ENCODE measurements at places on chromosomes 3 and 15.

DNA sequence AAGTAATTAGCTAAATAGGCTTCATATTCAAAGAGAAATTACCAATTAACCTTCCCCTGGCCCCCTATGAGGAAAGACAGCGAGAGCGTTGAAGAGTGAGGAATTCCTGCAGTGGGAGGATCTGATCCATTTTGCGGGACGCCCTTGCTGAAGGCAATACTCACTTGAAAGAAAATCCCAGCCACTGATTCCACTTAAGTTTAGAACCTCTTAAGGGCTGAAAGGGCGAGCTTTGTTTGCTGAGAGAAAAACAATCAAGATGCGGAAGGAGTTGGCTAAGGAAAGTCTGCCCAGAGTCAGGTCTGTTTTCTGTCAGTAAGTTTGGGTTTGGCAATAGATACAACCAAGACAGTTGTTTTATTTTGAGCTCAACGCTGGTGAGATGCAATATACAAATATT is 102.8 kb upstream of the GBE1 start:
- no peak for DNase-seq

DNA sequence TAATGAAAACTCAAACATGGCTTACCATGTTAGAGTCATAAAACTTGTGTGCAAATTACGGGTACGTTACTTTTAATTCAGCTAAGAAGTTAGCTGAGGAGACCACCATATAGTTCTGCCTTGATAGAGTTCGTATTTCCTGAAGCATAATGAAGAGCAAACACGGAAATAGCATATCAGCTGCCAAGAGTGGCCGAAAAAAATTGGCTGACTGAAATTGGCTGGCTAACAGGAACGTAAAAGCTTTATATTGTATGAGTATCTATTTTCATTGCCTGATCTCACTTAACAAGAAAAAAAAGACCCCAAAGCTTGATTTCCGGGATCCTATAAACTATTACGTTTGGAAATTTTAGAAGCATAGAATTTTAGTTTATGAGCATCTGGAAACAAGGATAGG is 1222.9 kb downstream of the ZPLD1 start:
- no peak for DNase-seq

DNA sequence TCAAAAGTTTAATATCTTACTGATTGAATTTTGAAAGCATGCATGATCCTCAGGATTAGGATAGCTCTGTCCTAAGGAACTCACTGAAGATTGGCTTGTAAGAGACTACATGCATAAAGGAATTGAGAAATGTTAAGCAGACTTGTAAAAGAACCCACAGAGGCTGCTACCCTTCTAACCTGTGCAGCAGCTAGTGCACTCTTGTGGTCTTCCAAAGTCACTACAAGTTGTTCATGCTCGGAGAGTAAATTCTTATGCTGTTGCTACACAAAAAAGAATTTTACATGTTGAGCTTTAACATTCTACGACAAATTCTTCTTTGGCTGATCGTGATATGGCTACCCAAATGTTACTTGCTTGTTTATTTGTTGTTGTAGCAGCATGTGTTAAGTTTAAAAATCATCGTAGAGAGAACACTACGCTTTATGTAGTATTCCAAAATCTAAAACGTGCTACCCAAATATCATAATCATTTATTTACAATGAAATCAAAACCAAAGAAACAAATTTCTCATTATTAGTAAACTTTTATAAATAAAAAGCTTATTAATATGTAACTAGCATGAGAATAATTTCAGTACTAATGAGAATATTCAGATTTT is 55.0 kb downstream of the GOLIM4 start:
- no peak for DNase-seq

DNA sequence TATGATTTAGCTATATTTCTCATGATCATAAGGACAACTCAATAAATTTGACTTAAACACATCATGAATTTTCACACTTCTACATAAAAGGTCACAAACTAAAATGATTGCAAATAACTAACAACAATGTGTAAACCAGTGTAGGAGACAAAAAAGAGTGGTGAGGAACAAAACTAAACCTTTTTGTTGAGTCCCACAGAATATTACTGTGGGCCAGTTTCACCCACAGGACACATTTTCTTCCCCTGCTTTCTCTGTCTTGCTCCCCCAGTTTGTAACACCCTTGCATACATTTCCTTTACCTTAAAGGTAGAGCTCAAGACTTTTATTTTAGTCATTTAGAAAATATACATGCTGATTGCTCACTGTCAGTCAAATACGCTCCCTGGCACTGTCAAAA is 130.9 kb upstream of the GOLGA6L6 start:
- no peak for DNase-seq

- no peak for DNase-seq
Observed at GRCh38 chr15:49315391-49315823, 107.6 kb upstream of the FGF7 start.

GRCh38 chr3:127762787-127763105 is 59.6 kb downstream of the MGLL start:
- DNase-seq: no peak

GRCh38 chr15:72801590-72802325 is 18.2 kb upstream of the ADPGK start:
- DNase-seq: no peak

DNA sequence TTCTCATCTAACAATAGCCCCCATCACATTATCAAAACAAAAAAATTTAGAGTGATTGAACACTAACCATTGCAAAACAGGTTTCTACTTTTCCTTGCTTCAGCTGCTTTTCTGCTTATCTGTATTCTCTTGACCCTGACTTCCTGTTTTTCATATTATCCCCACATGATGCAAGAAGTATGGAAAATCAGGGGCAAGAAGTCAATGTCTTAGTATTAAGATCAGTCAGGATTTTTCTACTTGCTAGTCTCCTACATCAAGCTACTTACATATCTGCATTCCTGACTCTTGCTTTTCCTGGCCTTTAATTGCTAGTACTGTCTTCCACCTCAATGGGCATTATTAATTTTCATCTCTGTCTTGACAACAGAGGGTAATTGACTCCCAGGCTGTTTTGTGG is 300.2 kb downstream of the OTOL1 start:
- no peak for DNase-seq

GRCh38 chr3:113136071-113136470 is 75.3 kb upstream of the BOC start:
- no peak for DNase-seq

GRCh38 chr15:98501192-98501591 is 147.1 kb upstream of the IGF1R start:
- no peak for DNase-seq

DNA sequence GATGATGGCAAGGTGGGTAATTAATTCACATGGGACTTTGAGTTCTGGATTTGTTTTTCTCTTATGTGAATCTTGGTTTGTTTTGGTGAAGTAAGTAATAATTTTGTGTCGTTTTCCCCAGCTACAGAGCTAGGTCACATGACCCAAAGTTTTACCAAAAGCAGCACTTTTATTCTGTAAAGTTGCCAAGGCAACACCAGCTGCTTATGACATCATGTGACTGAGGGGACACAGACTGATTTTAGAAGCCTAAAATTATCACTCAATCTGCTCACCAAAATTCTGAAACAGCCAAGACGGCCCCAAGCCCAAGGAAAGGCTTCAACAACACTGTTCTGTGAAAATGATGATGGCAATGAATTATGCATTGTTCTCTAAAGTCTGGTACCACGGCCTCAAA is 63.9 kb downstream of the MEX3B start:
- no peak for DNase-seq

GRCh38 chr3:18649666-18650363 is 224.7 kb upstream of the SATB1 start:
- DNase-seq: no peak

DNA sequence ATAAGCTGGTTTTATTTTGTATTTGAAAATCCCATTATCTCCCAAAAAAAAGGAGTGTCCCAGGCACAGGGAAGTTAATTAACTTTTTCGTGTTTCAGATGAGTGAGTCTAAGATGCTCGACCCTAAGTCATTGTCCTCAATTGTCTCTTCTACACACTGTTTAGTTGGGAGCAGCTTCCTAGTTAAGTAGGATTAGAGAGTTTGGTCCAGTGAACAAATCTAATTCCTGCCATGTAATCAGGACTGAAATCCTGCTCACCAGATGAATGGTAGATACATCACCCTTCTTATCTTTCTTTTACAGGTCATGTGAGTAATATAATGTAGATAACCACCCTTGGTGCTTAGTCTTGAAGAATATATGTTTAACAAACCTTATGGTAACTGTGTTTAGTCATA is 228.9 kb upstream of the MANF start:
- no peak for DNase-seq

DNA sequence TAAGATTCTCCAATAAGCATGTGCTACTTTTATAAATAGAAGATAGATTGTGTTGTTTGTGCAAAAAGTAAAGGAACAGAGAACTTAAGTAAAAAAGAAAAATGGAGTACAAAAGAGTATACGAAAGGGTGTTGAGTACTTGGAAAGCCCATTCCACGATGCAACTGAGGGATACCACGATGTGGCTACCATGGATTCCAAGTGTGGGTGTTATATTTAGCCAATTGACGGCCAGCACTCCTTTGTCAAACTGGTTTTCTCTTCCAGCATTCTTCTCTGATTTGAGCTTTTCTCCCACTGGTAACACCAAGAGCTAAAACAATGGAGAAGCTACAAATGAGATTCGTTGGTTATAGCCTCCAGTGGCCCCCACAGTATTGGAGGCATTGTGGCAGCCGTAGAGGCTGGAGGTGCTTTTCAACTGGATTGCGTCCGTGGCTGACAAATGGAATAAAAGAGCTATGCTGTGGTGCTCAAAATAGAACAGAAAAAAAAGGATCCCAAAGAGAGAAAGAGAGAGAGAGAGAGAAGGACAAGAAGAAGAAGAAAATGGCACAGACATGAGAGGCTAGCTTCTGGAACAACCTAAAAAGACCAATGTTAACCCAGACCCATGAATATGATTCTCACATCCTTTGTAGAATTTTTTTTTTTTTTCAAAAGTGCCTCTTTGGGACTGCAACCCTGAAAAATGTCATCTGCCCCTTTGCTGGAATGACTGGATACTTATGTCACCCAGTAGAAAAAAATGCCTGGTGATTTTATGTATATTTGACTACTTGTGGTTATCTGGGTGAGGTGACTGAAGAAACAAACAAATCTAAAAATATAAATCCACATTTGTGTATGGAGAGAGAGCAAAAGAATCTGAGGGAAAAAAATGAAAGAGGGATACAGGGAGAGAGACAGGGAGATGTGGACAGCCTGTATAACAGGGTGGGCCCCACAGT is 345.1 kb downstream of the RORA start:
- no peak for DNase-seq

DNA sequence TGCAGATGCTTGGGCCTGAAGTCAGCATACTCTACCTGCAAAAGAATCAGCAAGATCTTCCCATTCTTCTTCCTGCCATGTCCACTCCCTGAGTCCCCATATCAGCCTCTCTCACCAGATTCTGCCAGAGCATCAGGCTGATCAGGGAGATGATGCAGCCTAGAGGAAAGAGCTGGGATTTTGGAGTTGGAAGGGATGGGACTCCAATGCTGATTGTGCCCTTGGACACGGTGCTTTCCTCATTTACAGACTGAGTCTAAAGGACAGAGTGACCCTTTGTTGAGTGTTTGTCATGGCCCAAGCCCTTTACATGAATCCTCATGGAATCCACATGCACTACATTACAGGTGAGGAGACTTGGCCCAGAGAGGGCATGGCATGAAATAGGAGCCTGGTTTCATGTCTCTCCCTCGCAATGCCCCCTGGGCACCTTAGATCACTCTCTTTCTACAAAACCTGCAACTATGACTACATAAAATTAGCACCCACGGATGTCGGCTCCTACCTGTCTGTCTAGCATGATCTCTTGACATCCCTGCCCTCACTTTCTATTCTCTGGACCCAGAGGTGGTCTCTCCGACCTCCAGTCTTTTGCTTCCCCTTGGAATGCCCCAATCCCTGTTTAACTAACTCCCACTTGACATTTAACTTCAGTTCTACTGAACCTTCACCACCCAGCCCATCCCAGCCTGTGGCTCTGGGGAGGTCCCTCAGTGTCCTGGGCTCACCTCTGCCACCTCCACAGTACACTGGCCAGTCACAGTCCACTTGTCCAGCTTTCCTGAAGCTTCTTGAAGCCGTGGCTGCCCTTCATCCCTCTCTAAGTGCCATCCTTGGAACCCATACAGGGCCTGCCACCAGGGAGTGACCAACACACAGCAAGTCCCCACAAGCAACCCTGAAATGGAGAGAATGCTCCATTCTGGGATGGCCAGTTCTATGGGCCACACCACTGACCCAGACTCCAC is 173.5 kb downstream of the ABHD5 start:
- no peak for DNase-seq

GRCh38 chr3:153599685-153600084 is 437.7 kb downstream of the RAP2B start:
- no peak for DNase-seq

DNA sequence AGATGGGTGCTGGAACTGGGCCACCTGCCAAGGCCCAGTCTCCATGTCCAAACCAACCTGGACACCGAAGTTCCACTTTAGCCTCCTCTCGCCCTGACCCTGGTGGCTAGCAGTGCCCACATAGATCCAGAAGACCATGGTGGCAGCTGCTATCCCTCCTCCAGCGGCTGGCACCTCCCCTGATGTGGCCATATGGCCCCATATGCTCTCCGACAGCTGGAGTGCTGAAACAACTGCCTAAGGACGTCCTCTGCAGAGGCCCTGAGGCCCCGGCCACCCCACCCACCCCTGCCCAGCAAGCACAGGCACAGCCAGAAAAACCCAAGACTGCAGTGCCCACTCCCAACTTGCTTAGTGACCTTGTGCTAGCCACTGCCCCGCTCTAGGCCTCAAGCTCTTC is 182.3 kb upstream of the LINGO1 start:
- DNase-seq: no peak

- DNase-seq: no peak
Observed at GRCh38 chr3:45185461-45185860, 39.3 kb upstream of the CDCP1 start.
